GM13977 (cell line): ENCODE measurements at places on chromosomes 12 and 14.

DNA sequence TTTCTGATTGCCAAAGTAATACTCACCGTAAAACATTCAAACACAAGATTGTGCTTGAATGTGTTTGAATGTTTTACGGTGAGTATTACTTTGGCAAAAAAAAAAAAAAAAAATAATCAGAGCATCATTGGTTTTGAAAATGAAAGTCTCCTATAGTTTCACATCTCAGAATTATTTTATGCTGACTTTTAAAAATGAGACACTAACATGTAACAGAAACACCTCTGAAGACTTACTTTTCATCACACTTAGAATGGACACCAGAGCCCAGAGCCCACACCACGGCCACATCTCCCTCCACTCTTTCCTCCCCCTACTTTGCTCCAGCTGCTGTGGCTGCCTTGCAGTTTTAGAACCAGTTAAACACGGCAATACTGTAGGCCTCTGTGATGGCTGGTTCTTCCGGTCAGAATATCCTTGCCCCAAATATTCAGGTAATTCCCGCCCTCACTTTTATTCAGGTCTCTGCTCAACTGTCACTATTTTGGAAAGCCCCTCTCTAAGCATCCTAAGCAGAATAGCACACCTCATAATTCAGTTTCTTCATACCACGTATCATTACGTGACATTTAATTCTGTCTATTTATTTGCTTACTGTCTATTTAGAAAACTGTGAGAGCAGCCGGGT is 138.9 kb upstream of the MAX start:
- peak; percentile 39 for DNase-seq

DNA sequence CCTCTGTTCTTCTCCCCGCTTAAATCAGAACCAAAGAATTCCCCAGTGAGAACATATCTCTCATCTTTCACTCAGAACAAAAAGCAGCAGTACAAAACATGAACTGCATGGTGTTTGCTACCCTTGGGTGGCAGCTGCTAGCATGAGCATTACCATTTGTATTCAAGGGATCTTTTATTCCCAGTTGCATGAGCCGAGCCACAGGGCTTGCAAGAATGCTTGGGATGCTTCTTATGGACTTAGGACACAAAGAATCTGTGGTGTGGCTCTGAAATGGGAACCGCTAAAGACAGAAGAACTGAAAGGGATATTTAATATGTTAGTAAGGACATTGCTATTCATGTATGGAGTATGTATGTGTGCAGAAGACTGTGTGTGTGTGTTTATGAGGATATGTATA is 190.6 kb downstream of the TMX1 start:
- no peak for DNase-seq

GRCh38 chr14:68404146-68404527 is 388.7 kb downstream of the ZFP36L1 start:
- DNase-seq = no peak

DNA sequence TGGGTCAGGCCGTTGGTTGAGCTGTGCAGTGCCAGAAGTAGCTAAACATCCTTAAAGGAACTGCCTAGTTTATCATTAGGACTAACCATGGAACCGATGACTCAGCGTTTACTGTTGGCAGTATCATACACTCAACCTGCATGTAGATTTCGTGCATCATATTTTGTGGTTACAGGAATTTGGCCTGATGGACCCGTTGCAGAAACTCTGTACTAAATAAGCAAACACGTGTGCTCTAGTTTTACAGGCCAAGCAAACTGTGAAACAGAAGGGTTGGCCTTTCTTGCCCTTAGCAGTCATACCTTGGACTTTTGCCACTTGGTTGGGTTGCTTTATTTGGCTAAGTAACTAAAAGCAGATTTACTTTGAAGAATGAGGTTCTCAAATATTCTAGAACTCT is 35.6 kb downstream of the DGLUCY start:
- no peak for DNase-seq

- no peak for DNase-seq
These were observed 76.0 kb downstream of the KCNK13 start for GRCh38 chr14:90137807-90138206.

- no peak for DNase-seq
These were observed 39.9 kb downstream of the VEZT start for GRCh38 chr12:95257541-95257940.

GRCh38 chr12:120956579-120957300 is 21.6 kb upstream of the HNF1A start:
- DNase-seq = no peak

DNA sequence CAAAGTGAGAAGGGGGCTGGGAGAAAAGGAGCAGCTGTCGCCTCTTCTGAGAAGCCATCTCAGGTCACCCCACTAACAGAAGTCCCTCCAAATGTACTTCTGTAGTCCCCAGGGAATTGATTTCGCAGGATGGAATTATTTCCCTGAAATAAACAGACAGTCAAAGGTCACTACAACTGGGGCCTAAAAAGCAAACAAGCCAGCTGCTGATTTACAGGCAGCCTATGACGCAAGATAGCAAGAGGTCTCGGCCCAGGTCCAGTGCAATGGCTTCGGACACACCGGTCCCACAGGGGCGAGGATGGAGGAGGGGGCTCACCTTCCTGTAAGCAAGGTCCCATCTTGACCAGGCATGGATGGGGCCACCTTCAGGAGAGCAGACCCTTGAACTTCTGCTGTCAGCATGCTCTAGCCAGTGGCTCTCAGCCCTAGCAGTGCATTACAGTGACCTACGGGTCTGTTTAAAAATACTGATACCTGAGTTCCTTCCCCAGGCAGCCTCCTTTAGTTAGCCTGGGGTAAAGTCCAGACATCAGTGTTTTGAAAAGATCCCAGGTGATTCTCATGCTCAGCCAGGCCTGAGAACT is 18.1 kb downstream of the NUAK1 start:
- DNase-seq = no peak

GRCh38 chr12:47023311-47023710 is 56.1 kb upstream of the PCED1B start:
- no peak for DNase-seq

GRCh38 chr12:77152623-77153193 is 87.3 kb upstream of the E2F7 start:
- no peak for DNase-seq

- DNase-seq = no peak
These were observed 36.3 kb upstream of the BAZ1A start for GRCh38 chr14:34911209-34912150.

DNA sequence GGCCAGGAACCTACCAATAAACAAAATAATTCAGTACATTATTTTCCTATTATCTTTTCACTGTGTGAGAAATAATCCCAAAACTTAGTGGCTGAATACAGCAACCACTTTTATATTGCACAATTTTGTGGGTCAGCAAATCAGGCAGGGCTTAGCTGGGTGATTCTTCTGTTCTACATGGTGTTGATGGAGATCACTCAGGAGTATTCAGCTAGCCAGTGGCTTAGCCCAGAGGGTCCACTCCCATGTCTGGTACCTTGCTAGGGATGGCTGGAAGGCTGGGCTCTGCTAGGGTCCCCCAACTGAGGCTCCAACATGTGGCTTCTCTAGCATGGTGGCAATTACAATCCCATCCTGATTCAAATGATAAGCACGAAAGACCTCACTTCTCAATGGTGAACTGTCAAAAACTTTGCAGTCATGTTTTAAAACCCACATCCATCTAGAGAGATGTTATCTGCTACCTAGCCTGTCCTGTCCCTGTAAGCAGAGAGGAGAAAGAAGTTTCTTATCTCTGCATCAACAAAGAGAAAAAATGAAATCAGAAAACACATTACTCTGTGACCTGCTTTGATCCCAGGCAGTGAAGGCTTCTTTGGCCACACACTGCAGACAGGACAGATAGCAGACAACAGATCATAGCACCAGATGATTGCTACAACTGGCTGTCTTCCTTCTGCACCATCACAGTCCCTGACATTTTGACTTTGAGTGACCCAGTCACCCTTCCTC is 51.0 kb upstream of the MYL2 start:
- no peak for DNase-seq

- DNase-seq = no peak
These were observed 260.3 kb downstream of the ADGRD1 start for GRCh38 chr12:131213896-131214442.

DNA sequence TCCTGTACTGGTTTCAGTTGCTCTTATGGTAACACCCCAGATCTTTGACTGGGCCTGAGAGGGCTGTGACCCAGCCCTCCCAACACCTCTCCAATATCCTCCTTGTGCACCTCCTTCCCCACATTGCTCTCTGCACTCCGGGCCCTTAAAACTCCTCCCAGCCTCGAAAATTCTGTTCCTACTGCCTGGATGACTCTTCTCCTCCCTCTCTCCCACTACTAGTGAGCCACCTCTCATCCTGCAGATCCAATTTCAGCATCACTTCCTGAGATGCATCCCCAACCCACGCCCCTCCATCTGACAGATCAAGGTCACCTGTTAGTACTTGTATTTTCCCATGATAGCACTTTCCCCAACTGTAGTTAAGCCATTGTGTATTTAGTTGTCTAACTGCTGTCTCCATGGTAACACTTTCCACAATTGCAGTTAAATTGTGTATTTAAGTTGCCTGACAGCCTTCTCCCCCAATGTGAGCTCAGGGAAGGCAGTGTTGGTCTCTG is 11.5 kb upstream of the NT5DC3 start:
- DNase-seq = no peak

- no peak for DNase-seq
These were observed 366.5 kb upstream of the OR4E1 start for GRCh38 chr14:22039938-22040780.

DNA sequence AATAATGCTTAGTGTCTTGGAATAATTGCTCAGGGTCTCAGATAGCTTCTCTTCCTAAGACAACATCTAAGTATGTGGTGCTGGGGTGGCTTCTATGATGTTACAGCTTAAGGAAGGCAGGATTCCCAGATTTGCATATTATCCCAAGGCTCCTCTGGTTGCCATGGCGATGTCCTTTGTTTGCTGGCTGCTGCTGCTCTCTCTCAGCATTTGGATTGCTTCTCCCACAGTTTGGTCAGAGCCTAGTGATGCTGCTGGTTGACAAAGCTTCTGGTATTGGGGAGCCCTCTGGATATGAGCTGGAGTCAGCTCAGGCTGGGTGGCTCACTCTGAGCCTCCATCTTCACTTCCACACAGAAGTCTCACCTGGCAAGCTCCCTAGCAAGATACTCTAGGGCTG is 56.4 kb upstream of the FBXO33 start:
- no peak for DNase-seq

- DNase-seq = no peak
These were observed 10.1 kb upstream of the MANSC4 start for GRCh38 chr12:27790179-27790578.

DNA sequence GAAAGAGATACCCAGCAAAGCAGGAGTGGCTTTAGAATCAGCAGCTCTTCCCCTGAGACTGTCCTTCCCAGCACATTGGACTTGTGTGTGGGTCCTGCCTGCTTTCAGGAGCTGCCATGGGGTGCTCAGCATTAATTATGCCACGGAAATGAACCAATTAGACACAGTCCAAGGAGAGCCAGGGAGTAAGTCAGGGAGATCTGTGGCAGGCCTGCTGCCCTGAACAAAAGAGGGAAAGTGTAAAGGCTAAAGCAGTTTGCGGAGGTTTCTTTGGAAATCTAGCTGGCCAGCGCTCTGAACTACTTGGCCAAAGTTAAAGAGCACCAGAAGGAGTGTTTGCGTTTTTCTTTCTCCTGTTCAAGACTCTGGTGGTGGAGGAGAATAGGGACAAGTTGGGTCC is 65.7 kb upstream of the SRSF5 start:
- DNase-seq = no peak

DNA sequence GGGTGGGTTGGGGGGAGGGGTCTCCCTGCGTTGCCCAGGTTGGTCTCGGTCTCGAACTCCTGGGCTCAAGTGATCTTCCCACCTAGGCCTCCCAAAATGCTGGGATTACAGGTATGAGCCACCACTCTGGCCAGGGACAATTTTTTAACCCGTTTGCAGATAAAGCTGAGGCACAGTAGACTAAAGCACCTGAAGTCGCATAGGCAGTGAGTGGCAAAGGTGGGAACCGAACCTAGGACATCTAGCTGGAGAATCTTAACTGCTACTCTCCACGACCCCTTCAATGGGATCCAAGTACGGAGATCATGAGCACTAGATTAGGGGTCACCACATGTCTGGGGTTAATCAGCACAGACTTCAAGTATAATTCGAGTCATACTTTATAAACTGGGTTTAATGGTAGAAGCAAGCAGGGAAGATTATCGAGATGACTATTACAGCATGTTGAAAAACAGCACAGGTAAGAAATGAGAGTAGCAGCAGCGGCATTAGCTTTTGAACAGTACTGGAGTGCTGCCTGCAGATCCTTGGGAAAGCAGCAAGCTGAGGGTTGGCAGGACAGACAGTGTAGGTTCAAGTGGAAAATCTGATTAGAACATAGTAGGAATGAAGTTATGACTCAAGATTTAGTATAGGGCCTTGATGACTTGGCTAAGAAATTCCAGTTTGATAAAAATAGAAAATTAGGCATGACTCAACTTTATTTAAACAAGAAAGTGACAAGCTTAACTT is 23.9 kb downstream of the NID2 start:
- DNase-seq = no peak

DNA sequence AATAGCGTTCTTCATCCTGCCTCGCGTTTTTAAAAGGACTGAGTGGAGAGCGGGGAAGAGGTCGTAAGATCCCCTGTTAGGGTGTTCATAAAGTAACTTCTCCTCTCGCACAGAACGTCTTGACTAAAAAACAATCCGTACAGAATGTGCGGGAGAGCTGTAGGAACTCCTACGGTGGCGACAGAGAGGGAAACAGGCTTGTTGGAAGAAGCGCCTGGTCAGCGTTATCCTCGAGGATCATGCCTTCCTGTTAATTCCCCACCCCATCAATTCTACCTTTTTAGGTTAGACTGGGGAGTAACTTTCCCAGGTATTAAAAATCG is 399 bp upstream of the WASHC4 start:
- peak; percentile 28 for DNase-seq

GRCh38 chr14:105126126-105126980 is 42.2 kb downstream of the JAG2 start:
- no peak for DNase-seq

GRCh38 chr12:14612898-14613445 is 45.3 kb upstream of the PLBD1 start:
- no peak for DNase-seq

- no peak for DNase-seq
These were observed 28.3 kb downstream of the DUSP16 start for GRCh38 chr12:12534166-12534866.

- DNase-seq = no peak
These were observed 689.6 kb upstream of the FOXG1 start for GRCh38 chr14:28077021-28077420.

DNA sequence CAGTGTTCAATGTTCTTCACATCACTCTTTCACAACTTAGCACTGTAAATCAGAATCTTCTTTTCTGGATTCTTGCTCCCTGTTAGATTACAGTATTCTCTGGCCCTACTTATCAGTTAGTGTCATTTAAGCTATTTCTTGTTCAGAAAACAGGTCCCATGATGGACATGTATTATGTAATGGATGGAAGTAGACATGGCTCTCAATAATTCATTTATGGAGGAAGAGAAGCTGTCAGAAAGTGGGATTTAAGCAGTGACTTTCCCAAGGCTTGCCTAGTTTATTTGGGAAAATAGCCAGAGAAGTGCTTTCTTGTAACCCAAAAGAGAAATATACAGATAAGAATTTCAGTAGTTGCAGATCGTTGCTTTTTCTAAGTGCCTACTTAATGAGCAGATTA is 1.6 kb downstream of the ERC1 start:
- DNase-seq = no peak
